ENCODE measurements at places on chromosomes 1 and 21.

GRCh38 chr1:20037877-20038276, 32.1 kb upstream of the PLA2G5 start:
- DNase-seq = no peak

- no peak for DNase-seq
These were observed 7.1 kb upstream of the PLEKHM2 start for GRCh38 chr1:15676688-15677661.

DNA sequence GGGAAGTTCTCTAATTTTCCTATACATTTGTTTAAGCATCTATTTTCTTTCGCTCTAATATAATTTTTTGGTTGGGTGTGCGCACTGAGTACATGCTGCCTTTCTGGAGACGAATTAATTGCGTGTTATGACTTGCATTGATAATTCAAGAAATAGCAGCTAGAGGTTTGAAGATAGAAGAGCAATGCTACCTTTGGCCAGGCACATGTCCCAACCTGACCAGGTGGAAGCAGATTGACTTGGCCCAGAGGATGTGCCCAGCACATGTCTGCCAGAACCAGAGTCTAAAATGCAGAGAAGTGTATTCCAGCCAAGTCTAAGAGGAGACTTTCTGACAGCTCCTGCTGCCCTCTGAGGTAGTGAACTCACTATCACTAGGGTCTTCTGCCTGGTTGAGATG, 114.3 kb downstream of the SLC35F3 start:
- no peak for DNase-seq

DNA sequence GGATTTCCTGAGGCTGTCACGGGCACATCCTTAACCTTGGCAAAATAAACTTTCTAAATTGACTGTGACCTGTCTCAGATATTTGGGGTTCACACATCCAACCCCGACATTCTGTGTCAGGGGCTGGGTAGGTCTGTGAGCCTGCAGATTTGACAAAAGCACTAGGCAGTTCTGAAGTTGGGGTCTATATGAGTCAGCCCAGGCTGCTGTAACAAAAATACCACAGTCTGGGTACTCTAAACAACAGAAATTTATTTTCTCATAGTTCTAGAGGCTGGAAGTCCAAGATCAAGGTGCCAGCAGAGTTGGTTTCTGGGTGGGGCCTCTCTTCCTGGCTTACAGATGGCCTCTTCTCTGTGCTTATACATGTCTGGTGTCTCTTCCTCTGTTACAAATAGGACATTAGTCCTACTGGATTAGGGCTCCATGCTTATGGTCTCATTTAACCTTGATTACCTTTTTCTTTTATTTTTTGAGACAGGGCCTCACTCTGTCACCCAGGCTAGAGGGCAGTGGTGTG, 3.0 kb upstream of the CPLANE2 start:
- DNase-seq = no peak

GRCh38 chr1:43329995-43330751, 7.4 kb upstream of the MPL start:
- DNase-seq = peak; percentile 43

GRCh38 chr1:34759503-34760357, at the start of gene GJB4:
TSS of gene GJB4 (plus strand) at chr1:34759740. CDS start at chr1:34761255, 1,515 bp downstream.
- DNase-seq = no peak

GRCh38 chr1:156864796-156865195, 4.1 kb downstream of the NTRK1 start:
- DNase-seq = no peak

DNA sequence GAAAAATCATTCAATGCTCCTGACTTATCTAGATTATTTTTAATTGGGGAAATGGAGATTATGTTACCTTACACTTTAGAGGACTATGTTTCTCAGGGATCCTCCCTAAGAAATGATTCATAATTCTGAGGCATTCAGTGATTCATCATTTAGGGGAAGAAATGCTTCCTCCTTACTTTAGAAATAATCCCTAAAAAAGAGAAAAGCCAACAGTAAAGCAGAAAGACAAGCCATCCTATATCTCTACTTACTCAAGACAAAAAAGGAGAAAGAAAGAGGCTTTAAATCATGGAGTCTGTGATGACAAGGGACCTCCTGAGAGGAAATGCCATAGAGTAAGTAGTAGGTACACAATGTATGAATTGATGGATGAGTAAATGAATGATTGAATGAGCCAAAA, 137.0 kb downstream of the BRINP2 start:
- no peak for DNase-seq

DNA sequence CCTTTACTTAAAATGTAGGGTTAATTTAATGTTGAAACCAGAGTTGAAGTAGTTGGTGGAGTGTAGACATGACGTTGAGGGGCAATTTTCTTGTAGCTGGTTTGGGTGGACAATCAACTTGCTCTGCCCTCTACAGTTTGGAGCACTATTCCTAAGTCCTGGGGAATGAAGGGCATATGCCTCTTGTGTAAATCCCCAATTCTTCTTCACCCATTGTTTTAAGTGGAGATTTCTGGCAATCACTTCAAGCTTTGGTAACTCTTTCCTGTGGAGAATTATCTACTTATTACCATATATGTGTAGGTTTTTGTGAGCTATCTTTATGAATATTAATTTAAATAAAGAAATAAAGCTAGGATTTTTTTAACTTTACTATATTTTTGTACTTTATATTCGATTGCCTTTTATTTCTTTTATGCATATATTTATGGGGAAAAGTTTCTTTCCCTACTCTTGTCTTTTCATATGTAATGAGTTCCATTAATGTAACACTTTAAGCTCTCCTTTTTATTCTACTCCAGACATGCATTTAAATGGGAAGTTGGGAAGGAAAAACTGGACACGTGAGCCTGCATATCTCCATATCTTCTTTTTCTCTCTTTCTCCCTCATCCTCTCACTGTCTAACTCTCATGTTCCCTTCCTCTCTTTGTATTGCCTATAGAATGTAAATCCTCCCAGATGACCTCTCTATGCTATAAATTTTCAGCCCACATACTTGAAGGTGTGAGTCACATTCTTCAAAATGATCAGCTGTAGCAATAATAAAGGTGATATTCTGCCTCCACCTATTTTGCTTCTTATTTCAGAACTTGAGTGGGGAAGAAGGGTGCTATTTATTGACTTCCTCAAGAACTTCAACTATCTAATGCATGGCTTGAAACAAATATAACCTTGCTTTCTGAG, 276.7 kb downstream of the PTPRC start:
- no peak for DNase-seq

- DNase-seq = no peak
These were observed 106.0 kb downstream of the ADAMTS1 start for GRCh38 chr21:26739189-26739588.

DNA sequence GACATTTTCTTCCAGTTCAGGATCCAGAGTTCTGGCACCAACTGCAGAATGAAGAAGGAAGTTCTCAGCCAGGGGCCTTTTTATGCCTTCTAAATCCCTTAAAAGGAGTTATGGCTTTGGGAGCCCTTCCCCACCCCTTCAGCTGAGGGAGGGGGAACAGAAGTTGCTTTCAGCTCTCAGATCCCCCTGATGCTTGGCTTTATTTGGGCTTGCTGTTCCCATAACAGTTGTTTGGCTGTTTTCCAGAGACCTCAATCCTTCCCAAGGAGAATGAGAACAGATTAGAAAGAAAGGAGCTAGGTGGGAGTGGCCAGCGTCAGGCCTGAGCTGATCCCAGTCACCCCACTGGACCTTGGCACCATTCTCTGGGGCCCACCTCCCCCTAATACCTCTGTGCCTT, at the start of gene RPE65:
RPE65 (minus strand) TSS at position 54 of the 400 bp plus-strand sequence; CDS start at position 5, 49 bp downstream.
- DNase-seq = no peak

DNA sequence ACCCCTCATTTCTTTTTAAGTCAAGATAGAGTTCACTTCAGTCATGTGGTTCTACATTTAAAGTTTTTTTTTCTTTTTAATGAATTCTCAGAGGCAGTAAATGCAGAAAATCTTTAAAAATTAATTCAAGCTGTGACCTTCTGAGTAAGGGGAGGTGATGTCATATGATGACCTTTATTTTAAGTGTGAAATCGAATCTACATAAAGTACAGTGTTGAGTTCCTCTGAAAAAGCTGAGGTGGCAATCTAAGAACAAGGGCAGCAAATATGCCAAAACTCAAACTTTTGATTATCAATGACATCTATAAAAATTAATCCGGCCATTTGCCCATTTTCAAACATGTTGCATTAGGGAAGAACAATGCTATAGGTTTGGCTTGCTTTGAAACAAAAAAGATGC, 173.5 kb downstream of the CDC7 start:
- no peak for DNase-seq

- peak; percentile 83 for DNase-seq
These were observed 219.8 kb upstream of the DUSP10 start for GRCh38 chr1:221961532-221962292.

GRCh38 chr1:57549300-57549699, 125.4 kb upstream of the DAB1 start:
- no peak for DNase-seq

- no peak for DNase-seq
These were observed 7.3 kb downstream of the KIF21B start for GRCh38 chr1:201016211-201016651.

GRCh38 chr1:213871179-213871578, 116.6 kb upstream of the PROX1 start:
- no peak for DNase-seq

- DNase-seq = no peak
These were observed 18.5 kb downstream of the SLC66A1 start for GRCh38 chr1:19330449-19331135.

DNA sequence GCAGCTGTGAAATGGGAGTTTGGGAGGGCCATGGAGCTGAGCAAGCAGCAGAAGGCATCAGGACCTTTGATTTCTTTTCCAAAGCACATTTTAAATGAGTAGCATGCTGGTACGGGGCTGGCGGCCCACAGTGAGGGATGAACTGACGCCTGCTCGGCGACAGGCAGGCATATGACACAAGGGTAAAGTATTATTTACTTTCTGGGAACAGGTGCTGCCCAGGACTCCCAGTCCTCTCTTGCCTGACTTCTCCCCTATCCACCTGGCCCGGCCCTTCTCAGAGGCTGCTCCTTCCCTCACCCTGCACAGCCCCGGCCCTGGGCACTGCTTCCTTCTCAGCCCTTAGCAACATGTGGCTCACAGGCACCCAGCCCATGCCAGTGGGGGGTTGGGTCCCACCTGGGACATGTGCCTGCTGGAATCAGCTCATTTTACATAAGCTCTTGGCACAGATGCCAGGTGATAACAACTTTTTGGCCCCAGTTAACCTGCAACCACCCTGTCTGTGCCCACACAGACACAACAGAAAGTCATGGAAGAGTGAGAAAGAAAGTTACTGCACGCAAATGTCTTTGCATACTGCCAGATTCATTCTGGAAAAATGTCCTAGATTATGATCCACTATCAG, 112.3 kb upstream of the GADD45A start:
- no peak for DNase-seq

GRCh38 chr1:234676103-234676594, 66.2 kb upstream of the IRF2BP2 start:
- DNase-seq = peak; percentile 77
